ENCODE measurements at places on chromosomes 3 and 15.

DNA sequence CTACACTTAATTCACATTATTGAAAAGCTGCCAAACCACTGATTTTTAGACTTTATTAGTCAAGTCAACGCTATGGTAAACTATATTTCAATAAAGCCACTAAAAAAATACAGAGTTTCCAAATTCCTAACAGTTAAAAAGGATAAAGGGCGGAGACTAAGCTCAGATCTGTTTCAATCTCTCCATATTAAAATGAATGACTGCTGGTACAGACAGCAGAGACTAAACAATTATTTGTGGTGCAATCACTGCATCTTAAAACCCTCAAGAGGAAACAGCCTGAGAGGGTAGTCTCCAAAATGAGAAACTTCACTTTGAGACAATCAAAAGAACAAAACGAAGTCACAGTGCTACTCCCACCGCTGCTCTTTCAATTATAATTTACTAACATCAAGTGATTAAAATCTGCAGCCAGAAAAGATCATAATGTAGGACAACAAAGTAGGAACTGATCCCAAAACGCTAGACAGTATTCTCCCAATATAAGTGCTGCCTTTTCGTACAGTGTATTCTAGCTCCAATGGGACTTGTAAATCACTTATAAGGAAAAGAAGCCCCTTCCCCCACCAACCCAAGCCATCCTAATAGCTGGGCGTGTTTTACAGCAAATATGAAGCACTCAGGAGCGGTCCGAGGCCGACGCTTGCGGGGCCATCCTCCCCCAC, 1.2 kb downstream of the UBP1 start:
- DNase-seq: no peak

- DNase-seq: no peak
These were observed 748.6 kb upstream of the GBE1 start for GRCh38 chr3:82509951-82510603.

DNA sequence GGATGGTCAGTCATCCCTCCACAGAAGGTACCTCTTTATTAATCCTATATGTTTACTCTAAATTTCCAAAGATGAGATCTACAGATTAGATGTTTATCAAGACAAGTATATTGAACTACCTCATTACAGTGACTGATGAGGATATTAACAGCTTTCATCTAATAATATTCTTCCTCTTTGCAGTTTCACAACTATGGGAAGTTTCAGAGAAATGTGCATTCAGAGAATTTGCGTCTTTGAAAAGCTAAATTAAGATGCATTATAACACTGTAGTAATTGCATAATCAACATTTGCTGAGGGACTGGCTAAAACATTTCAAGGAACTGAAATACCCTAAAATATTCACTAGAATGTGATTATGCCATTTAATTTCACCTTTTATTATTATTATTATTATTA, 46.7 kb downstream of the MCF2L2 start:
- no peak for DNase-seq

- DNase-seq: no peak
These were observed 63.2 kb downstream of the DLG1 start for GRCh38 chr3:197234947-197235914.

DNA sequence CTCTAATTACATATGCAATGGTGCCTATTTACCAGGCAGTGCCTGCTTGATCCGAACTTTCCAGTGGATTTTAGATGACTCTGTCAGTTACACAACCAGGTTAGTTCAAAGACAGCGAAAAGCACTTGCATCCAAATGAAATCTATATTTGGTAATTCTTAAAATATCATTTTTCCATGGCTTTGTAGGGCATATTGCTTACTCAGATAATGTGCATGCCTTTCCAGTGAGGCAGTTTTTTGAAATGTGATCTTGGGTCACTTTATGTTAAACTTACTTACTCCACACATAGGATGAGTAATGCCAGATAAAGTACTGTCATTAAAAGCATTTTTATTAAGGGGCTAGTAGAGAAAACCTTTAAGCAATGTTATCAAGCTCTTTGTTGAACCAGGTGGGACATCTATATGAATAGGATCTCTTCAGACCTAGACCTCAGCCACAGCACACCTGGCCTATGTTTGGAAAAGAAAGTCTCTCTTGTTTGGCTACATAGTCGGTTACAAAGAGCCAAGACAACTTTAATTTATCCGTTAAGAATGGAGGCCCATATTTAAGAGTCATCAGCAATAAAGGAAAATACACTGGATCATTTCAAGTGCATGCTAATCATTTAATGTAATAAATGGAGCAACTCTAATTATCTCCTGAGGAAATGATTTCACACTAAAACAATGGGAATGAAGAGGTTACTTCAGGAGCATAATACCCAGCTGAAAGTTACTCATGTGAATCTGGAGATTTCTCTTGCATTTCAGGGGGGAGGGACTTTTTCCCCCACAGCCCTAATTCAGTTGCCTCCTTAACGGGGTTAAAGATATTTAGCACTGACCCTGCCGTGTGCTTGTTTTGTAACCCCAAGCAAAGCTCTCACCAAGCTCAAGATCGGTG, 56.3 kb upstream of the TMCO5A start:
- no peak for DNase-seq

DNA sequence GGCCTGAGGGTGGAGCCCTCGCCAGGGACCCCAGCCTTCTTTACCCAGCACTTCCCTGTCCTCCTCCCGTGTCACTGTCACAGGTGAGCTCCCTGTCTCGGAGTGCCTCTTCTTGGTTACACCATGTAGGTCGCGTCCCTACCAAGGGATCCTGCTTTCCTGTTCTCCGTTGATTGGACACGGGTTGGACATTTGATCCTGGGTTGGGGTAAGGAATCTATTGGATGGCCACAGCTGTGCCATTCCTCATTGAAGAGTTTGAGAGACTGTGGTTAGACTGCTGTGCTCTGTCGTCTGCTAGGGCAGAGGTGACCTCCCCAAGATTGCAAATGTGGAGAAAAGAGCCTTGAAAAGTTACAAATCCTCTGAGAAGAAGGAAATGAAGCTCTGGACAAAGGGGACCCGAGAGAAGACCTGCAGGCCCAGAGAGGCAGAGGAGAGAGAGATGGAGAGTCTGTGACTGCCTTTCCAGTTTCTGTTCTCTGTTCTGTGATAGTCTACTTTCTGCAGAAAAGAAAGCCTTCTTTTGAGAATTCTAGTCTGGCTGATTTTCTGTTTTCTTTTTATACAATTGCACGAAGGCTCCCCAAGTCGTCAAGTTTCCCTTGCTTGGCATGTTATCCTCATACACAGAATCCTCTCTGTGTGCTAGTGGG, 325.7 kb upstream of the RGMA start:
- DNase-seq: no peak

GRCh38 chr3:83457551-83457950, 1501.2 kb upstream of the CADM2 start:
- DNase-seq: no peak

DNA sequence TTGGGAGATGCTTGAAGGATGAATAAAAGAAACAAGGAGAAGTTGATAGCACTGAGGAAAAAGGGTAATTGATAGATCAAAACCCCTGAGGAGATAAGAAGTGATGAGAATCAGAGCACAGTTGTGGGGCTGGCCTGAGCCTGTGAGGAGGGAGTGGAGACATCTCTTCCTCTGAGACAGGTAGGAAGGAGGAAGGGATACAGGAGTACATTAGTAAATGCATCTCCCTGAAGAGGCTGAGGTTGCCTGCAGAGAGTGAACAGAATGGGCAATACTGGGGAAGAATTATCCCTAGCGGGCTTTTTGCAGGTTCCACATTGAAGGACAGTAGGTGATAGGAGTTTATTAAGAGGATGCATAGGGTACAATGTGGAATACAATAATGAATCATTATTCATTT, 17.3 kb upstream of the SCAMP5 start:
- DNase-seq: no peak

DNA sequence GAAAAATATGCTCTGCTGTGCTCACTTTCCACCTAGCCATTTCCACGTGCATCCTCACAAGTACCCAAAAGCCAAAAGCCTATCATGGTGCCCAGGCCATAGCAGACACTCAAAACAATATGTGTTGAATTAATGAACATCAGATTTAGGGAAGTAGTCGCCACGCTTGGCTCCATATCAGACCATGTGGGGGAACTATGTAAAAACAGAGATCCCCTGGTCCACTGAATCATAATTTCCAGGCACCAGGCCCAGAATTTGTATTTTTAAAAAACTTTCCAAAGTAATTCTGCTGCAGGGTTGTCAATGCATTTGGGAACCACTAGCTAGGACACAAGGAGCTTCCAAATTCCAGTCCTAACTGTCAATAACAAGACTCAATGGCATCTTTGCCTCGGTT, 77.3 kb downstream of the CNTN3 start:
- DNase-seq: no peak

GRCh38 chr15:101559952-101560351, 70.4 kb upstream of the PCSK6 start:
- no peak for DNase-seq

DNA sequence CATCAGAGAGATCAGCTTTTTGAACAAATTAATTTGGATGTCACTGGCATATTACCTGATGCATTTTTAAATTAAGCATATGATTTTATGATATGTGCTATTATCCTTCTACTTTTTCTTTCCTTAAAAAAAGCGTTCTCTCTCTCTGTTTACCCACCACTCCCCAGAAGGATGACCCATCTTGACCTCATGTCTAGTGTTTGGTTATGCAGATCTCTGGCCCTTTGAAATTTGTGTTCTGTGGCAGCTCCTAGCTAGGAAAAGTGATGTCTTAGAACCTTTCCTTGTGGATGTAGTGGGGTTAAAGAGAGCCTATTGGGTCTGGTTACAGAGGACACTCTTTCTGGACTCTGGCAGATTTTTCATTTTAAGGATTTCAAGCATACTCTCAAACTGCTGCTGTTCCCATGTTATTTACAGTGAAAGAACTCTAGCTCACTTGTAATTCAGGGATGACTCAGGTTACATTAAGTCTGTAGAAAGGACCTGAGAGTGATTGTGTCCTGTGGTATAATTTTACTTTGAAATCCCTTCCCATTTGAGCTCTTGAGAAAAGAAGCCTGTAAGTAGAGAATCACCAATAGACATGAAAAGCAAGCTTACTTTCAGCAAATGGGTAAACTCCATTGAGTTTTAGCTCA, 23.8 kb downstream of the ARHGEF26 start:
- DNase-seq: no peak

All from NCI-H1092 treated with DMSO at 0.1 percent for 48 hours (cell line).